Activated CD4-positive, alpha-beta T cell treated with anti-CD3 and anti-CD28 coated beads, Interleukin-2, amount 50 U/mL, for 24 hours (primary cell): ENCODE measurements at places on chromosomes 5 and 9.

DNA sequence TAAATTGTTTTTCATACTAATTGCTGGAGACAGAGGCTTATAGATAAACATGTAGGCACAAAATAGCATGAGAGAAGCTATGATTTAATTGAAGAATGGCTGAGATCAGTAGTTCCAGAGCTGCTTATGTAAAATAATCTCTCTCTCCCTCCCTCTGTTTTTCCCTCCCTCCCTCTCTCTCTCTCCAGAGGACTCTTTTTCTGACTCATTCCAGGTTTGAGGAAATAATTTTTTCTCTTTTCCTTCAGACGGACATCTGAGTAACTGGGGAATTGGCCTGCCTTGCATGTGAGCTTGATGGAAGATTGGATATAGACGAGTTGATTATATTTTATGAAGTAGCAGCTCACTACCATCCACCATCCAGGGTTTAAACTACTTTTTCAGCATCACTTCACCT is 35.5 kb downstream of the KCTD16 start:
- no peak for DNase-seq

DNA sequence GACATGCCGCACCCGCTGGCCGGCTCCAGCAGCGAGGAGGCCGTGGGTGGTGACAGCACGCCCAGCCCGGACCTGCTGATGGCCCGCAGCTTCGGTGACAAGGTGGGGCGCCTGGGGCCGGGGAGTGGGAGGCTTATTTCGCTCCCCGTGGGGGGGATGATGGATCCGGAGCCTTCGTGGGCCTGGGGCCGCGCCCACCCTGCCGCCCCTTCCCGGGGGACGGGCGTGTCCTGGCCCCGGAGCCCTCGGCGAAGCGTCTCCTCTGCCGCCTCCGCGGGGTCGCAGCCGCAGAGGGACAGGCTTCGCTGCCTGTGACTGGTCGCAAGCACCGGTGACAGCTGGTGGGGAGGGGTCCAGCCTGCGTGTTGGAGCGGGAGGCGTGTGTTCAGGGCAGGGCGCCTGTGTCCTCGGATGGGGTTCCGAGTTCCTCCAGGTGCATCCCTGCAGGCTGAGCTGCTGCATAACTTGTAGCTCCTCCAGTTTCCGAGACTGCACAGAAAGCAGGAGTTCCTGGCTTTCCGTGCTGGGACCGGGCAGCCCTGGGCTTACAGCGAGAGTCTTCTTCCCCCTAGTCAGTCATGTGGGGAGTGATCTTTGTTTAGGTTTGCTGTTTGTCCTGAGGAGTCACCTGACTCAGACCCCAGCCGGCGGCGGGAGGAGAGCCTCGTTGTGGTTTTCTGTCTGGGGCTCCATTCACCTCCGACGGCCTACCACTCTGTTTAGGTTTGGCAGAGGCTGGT is 666 bp downstream of the SNX30 start:
- no peak for DNase-seq

DNA sequence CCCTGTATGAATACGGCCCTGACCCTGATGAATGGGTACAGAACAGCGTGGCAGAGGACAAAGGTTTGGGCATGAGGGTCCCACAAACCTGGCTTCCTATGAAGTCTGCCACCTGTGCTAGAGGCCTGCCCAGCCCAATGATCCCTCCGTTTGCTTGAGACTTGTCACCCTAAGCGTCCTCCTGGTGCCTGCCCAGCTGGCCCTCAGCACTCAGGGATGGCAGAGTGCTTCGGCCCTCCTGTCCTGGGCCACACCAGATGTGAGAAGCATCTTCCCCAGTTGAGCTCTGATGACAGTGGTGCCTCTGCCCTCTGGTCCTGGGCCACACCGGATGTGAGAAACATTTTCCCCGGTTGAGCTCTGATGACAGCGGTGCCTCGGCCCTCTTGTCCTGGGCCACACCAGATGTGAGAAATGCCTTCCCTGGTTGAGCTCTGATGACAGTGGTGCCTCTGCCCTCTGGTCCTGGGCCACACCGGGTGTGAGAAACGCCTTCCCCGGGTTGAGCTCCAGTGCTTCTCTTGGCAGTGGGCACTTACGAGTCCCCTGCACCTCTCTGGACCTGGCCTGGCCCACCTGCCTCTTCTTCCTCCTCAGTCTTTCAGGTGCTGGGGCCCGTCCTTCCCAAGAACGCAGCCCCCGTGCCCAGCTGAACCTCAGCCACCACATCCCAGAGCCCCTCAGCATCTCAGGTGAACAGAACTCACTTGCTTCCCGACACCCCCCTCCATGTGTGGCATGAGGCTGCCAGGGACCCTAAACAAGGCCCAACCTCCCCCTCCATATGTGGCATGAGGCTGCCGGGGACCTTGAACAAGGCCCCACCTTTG is 253.1 kb upstream of the IRX1 start:
- no peak for DNase-seq

DNA sequence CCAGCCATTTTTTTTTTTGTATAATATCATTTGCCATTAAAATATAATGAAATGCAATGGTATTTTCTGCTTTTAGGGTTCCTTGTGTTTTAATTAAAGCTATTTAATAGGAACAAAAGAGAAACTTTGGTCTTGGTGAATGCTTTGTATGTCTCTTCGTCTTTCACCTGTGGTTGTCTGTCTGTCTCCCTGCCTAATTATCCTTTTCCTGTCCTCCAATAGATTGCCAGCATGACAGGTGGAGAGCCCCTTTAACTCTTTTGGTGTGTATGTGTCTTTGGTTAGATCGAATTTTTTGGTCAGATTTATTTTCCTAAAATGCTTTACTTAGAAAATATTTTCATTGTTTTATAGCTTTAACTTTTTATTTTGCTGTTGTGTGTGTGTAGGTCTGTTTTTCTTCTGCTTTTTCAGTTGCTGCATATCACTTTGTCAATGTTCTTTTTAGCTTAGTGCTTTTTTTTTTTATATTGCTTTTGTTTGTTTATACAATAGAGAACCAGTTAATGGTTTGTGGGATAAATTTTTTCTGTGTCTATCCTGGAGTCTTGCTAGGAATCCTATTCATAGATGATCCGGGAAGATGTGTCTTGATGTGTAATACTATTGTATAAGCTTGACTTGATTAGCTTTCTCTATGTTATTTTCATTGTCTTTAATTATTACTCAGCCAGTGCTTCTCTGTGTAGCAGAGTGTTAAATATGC is 8.6 kb downstream of the CHMP5 start:
- DNase-seq = no peak

DNA sequence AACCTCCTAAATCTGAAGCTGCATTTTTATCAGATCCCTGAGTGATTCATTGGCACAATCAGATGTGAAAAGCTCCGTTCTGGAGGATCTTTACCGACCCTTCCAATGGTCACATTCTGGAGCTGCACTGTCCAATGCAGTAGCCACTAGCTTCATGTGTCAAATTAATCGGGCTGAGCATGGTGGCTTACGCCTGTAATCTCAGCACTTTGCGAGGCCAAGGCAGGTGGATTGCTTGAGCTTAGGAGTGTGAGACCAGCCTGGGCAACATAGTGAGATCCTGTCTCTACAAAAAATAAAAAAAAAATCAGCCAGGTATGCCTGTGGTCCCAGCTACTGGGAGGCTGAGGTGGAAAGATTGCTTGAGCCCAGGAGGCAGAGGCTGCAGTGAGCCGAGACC is 3.7 kb downstream of the IL17B start:
- no peak for DNase-seq

DNA sequence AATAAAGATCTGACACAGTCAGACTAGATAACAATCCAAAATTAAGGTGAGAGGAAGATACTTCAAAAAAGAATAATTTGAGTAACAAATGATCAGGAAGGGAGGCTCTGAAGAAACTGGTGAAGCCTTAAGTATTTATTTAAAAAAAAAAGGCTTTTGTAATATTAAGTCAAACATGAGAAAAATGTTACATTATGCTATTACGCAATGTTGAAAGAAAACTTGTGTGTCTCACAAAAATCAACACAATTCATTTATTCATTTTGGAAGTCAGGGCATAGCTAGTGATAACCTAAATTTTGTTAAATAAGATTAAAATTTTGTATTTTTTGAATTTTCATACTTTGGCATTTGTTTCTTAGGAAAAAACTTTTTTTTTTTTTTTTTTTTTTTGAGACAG is 28.2 kb downstream of the WDR41 start:
- DNase-seq = no peak
